ENCODE measurements at places on chromosomes 11 and 22. TPM values are rescaled to one million over a fixed set of nuclear protein-coding genes. Genes with fewer than 3 reads are reported as not detected.
A peak's percentile ranks its signal among the peaks of the same experiment; 100 is the strongest.

OR8J3 gene
- total RNA-seq = not detected

OR56A4 gene
- total RNA-seq = 0.10 TPM

OR51B5 gene
- not detected for total RNA-seq

GRCh38 chr11:117748771-117749540 is 48.1 kb downstream of the DSCAML1 start:
- H3K4me3 ChIP-seq = no peak overlapping the region
- H3K4me1 ChIP-seq = no peaks in the 10 kb centered on the region
- no peak for DNase-seq
- no peaks in the 10 kb centered on the region for H3K27me3 ChIP-seq
- H3K36me3 ChIP-seq = no peaks in the 10 kb centered on the region

MMP10 gene
- 0.10 TPM for total RNA-seq

DNA sequence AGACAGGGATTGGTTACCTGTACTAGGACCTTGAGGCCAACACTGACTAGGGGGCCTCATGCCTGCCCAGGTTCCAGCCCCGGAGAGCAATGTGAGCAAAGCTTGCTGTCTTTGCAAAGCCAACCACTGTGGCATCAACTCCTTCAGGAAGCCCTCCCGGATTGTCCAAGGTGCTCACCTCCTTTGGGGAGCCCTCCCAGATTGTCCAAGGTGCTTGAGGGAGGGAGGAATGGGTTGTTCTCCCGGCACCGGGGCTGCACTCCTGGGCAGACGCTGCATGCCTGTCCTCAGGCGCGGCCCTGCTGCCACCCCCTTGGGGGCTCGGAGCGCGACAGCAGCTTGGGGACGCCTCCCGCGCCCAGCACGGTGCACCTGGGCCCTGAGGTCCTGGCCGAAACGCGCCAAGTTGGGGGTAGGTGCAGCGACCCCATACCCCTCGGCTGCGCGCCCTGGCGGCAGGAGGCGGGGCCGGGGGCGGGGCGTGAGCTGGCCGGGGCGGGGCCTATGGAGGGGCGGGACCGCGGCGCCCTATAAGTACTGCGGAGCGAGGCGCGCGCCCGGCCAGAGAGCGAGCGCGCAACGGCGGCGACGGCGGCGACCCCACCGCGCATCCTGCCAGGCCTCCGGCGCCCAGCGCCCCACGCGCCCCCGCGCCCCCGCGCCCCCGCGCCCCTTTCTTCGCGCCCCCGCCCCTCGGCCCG is at the start of gene CD81:
TSS of gene CD81 (plus strand) at position 560 of the 701 bp plus-strand sequence. CDS start 240 bp downstream, outside the sequence.
- no peaks in the 10 kb centered on the region for H3K27me3 ChIP-seq
- no peak within 1 kb of the TSS for H3K27ac ChIP-seq
- H3K36me3 ChIP-seq = no peaks in the 10 kb centered on the region
- H3K4me1 ChIP-seq = peaks cover 11% of the 10 kb centered on the region
- peak within 1 kb of the TSS; percentile 91 for H3K4me3 ChIP-seq
- no peak for DNase-seq

CRYBB3 gene
- not detected for total RNA-seq

DNA sequence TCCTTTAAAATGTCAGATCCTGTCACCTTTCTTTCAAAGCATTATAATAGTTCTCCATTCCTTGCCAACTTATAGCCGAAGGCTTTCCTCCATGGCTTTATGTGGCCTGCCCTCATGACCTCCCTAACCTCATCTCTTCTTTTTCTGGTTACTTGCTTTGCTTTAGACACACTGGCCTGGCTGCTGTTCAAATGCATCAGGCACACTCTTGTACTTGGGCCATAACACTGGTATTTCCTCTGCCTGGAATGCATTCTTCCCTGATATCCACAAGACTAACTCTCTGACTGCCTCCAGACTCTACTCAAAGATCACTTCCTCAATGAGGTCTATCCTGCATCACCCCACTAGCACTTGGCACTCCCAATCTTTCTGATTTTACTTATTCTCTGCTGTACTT is 710.3 kb downstream of the KCNA4 start:
- no peak overlapping the region for H3K27ac ChIP-seq
- H3K4me1 ChIP-seq = no peaks in the 10 kb centered on the region
- no peaks in the 10 kb centered on the region for H3K36me3 ChIP-seq

GRCh38 chr11:126891556-126892217 is 108.9 kb downstream of the KIRREL3 start:
- no peaks in the 10 kb centered on the region for H3K27me3 ChIP-seq
- H3K4me3 ChIP-seq = no peak overlapping the region
- peaks cover 30% of the 10 kb centered on the region for H3K4me1 ChIP-seq

GRCh38 chr11:34214961-34215805 is 109.8 kb downstream of the NAT10 start:
- no peak overlapping the region for H3K4me3 ChIP-seq
- no peak for DNase-seq
- no peaks in the 10 kb centered on the region for H3K4me1 ChIP-seq
- no peaks in the 10 kb centered on the region for H3K27me3 ChIP-seq
- no peak overlapping the region for H3K27ac ChIP-seq
- no peaks in the 10 kb centered on the region for H3K36me3 ChIP-seq

CALCA gene
- 1.9 TPM for total RNA-seq

MAPK8IP2 gene
- total RNA-seq = 3.5 TPM

- H3K36me3 ChIP-seq = peaks cover 11% of the 10 kb centered on the region
- no peak for DNase-seq
- no peak overlapping the region for H3K4me3 ChIP-seq
- H3K27ac ChIP-seq = no peak overlapping the region
- H3K4me1 ChIP-seq = peaks cover 4% of the 10 kb centered on the region
Observed at GRCh38 chr11:119081682-119082260, 2.9 kb upstream of the HMBS start.

ADAMTS8 gene
- 16.2 TPM for total RNA-seq

- peak within 1 kb of the TSS; percentile 61 for H3K4me3 ChIP-seq
- H3K36me3 ChIP-seq = no peaks in the 10 kb centered on the region
- DNase-seq = peak; percentile 95
- peaks cover 45% of the 10 kb centered on the region for H3K27me3 ChIP-seq
Observed at GRCh38 chr11:111514216-111515031, at the start of gene HOATZ. Gene HOATZ, plus strand, starts transcription at chr11:111514778. Its CDS starts 7 bp downstream, at chr11:111514785.
